ENCODE measurements at places on chromosomes 12 and 14. TPM values are rescaled to one million over a fixed set of nuclear protein-coding genes. Genes with fewer than 3 reads are reported as not detected.

Gene NAA25
- total RNA-seq, result 50.3 TPM

Gene ACOT6
- total RNA-seq, result not detected

Gene ANKS1B
- total RNA-seq, result 5.4 TPM

Gene NEUROD4
- not detected for total RNA-seq

Gene C14orf93
- total RNA-seq, result 17.4 TPM

Gene SELPLG
- 25.3 TPM for total RNA-seq

DNA sequence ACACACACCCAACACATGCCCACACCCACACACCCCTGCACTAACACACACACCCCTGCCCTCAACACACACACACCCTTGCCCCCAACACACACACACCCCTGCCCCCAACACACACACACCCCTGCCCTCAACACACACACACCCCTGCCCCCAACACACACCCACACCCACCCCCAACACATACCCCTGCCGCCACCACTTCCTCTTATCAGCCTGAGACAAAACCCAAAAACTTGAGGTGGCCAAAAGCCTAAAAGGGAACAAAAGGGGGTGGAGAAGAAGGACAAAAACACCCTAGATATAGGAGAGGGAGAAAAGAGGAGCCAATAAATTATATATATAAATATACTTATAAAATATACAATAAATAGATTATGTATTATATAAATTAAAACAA is 9.1 kb upstream of the DEGS2 start:
- no peak for DNase-seq

- no peak for DNase-seq
Measured at GRCh38 chr12:24788886-24789285, 160.0 kb downstream of the BCAT1 start.

DNA sequence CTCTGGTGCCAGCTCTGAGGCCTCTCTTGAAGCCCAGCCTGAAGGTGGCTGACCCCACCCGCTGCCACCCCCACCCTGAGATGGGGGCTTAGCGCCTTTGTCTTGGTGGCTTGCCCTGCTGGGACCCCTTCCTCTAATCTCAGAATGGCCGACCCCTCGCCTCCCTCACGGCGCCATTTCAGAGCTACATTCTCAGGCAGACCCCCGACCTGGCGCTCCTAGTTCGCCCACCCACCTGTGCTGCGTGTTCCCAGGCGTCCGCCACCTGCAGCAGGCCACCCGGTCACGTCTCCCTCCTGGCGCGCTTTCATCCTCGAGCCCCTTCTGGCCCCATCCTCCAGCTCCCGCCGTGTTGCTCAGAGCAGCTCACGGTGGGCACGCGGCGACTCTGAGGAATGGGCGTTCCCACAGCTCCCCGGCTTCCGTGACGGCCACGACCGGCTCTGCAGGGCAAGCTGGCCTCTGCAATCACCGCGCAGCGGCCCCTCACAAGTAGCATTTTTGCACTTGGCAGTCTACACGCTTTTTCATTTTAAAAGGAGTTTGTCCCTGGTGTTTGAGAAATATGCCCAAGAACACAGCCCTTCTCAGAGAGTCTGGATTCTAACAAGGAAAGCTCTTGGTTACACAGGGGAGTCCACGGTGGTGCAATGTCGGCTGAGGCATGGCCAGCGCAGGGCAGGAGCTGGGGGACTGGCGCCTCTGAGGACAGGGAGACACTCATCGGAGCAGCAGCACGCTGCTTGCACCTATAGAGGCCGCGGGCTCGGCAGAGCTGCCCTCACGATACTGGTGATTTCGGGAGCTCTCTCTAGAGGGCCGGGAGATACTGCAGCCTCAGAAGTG is 105.7 kb upstream of the C14orf180 start:
- no peak for DNase-seq

DNA sequence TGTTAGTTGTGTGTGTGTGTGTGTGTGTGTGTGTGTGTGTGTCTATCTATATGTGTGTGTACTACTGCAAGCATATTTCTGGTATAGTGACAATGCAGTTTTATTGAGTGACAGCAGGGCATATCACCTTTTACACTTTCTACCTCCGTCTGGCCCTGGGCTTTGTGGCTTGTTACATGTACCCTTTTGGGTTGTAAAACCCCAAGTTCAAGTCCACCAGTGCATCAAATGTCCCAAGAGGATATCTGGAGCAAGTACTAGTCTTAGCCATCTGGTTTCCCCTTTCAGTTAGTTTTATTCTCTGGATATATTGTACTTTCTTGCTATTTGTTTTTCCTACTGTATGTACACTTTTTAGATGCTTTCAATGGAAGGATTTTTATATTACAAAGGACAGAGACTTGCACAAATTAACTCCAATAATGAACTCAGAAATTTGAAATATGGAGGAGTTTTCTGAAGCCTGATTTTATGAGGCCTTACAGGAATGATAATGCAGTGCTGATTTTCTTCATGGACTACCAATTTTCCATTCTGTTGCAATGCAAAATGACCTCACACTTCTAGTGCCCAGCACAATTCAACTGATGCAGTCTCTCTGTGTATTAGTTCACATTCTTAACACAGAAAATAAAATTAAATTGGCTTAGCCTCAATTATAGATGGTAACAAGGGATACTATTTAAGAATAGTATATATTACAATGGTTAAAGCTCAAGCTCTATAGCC is 29.1 kb downstream of the SLC16A7 start:
- no peak for DNase-seq

DNA sequence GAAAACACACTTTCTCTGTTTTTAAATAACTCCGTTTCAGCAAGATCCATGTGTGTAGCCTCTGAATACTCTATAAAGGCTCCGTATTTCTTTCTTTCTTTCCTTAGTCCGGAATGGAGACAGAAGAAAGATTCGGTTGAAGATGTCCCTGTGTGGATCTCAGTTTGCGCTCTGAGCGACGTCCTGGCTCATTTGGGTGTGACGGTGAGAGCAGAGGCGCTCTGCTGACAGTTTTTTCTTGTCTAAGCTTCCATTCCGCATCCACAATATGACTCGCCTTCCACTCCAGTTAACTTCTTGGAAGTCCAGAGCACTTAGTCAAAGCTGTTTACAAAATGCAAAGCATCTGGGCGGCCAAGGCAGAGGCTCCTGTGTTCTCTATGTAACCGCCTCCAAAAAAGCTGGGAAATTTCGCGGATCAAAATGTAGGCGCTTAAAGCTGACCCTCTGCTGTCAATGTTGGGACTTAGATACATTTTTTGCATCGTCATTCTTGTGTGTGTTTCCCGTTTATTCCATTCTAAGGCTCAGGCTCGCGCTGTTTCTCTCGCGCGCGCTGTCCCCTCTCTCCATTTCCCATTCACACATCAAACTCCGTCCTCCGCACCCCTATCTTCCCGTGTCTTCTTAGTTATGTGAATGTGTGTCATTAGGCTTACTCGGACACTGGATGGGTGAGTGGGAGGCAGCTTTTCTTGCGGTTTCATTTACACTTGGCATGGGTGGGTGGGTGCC is 880 bp upstream of the FLRT2 start:
- no peak for DNase-seq

- DNase-seq, result no peak
Measured at GRCh38 chr12:112676507-112676906, 115.0 kb upstream of the RPH3A start.

DNA sequence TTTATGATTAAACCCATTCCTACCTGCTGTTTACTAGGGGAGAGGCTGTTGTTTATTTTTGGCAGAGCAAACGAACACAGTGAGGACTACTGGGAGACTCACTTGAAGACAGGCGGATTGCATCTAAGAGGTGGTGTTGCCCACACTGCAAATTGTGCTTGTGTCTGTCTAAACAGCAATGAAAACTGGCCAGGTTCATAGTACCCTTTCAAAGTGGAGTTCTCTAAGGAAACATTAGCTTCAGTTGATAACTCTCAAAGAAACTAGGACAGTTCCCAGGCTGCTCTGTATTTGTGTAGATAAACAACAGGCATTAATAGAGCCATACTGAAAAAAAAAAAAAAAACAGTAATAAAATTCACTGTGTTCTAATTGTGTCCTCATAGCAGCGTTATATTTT is 466.0 kb upstream of the RGS6 start:
- no peak for DNase-seq

DNA sequence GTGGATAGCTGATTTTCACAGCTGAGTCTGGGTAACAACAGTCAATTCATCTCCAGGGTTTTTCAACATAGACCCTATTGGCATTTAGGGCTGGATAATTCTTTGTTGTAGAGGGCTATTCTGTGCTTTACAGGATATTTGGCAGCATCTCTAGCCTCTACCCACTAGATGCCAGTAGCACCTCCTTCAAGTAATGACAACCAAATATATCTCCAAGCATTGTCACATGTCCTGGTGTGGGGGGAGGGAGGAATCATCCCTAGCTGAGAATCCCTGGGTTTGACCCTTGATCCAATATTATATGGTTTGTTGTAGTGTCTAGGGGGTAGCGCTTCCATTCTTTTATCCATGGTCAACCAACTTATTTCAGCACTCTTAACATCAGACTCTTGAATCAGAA is 157.2 kb downstream of the ANO4 start:
- DNase-seq, result no peak

DNA sequence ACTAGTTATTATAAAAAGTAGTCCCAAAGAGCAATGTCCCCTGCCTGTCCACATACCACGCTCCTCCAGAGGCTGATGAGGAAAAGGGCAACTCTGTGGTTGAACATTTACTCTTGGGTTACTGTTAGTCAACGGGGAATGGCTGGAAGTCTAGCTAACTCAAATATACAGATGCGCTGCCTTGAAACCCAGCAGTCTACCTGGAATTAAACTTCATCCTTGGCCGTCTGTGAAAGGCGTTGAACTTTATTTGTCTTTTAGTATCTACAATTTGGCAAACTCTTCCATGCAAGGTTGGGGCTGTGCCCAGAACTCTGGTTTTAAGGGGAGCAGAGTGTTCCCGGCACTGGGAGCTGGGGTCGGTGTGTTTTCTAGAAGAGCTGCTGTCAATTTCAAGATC is 3.9 kb upstream of the MEG3 start:
- DNase-seq, result no peak

- no peak for DNase-seq
Measured at GRCh38 chr12:28050606-28051005, 78.1 kb upstream of the PTHLH start.

- DNase-seq, result no peak
Measured at GRCh38 chr14:99544991-99545390, 59.0 kb downstream of the CCDC85C start.

DNA sequence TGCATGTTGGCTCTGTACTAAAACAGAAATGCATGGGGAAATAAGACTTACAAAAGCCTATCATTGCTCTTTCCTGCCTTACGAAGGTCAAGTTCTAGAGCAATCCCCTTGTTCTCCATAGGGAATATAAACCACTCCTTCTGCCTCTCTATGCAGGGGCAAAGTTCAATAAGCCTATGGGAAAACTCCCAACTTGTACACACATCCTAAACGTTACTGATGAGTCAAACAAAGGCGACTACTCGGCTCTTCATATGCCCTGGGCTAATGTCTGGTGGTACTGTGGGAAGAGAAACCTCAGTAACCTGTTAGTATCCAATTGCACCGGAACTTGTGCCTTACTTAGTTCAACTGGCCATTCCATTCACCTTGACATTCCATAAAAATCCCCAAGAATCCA is 32.7 kb downstream of the PRMT8 start:
- DNase-seq, result no peak

- DNase-seq, result no peak
Measured at GRCh38 chr14:37384870-37385596, 187.3 kb downstream of the MIPOL1 start.

DNA sequence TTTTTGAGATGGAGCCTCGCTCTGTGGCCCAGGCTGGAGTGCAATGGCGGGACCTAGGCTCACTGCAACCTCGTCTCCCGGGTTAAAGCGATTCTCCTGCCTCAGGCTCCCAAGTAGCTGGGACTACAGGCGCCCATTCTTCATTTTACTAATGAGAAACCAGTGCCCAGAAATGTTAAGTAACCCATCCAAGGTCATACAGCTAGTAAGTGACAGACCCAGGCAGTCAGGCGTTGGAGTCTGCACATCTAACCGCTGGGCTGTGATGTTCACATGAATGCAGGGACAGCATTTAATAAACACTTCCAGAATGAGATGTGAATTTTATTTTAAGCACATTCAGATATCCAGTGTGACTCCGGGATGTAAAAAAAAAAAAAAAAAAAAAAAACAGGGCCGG is 1.3 kb upstream of the TRIP11 start:
- DNase-seq, result peak; percentile 4

DNA sequence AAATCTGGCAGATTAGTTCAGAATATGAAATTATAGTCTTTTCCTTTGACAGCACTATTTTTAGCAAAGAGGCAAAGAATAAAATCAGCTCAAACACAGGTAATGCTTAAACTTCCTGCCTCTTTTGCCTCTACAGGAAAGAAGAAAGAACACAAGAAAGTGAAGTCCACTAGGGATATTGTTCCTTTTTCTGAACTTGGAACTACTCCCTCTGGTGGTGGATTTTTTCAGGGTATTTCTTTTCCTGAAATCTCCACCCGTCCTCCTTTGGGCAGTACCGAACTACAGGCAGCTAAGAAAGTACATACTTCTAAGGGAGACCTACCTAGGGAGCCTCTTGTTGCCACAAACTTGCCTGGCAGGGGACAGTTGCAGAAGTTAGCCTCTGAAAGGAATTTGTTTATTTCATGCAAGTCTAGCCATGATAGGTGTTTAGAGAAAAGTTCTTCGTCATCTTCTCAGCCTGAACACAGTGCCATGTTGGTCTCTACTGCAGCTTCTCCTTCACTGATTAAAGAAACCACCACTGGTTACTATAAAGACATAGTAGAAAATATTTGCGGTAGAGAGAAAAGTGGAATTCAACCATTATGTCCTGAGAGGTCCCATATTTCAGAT is 17.4 kb downstream of the TMPO start:
- peak; percentile 63 for DNase-seq

- DNase-seq, result peak; percentile 45
Measured at GRCh38 chr12:2294651-2295475, 242.1 kb downstream of the CACNA1C start.

DNA sequence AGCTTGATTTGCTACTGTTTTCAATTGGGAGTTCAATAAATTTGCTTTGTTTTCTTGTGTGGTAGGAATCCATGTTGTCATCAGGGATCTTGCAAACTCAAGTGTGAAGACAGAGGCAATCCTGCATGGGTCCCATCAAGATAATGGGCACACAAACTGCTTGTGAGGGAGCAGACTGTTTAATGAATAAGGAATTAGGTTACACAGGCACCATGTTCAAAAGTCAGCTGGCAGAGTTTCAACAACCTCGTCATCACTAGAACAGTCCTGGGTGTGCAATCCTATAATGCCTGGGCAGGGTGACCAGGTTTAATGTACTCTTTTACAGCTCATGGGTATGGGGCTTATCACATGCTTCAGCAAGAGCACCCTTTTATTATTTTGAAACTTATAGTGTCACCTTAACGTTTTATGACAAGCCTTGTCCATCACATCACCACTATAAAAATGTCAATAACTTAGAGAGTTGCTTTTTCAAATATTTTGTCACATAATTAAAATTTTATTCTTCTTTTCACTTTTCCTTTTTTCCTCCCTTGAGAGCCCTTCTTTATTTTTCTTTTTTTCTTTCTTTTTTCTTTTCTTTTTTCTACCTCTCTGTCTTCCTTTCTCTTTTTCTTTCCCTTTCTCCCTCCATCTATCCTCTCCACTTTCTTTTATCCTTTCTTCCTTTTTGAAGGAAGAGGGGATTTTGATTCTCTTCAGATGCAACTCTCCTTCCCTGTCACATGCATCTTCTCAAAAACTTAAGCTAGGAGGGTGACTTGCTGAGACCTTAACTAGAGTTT is 252.2 kb upstream of the ATP2B1 start:
- no peak for DNase-seq

All from OCI-LY7 (cell line).